ENCODE measurements at places on chromosomes 1 and 21.

DNA sequence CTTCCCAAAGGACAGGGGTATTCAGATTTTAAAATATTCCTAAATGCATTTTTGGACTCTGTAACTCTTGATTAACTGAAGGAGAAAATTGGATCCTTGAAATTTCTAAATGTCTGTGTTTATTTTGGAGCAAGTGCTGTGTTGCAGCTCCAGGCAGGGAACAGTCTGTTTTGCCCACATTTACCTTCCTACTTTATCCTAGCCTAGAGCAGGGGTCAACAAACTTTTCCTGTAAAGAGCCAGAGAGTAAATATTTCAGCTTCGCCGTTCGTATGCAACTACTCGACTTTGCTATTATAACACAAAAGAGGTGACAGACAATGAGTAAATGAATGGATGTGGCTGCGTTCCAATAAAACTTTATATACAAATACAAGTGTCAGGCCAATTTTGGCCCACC is 402.2 kb downstream of the GPATCH2 start:
- DNase-seq = no peak

DNA sequence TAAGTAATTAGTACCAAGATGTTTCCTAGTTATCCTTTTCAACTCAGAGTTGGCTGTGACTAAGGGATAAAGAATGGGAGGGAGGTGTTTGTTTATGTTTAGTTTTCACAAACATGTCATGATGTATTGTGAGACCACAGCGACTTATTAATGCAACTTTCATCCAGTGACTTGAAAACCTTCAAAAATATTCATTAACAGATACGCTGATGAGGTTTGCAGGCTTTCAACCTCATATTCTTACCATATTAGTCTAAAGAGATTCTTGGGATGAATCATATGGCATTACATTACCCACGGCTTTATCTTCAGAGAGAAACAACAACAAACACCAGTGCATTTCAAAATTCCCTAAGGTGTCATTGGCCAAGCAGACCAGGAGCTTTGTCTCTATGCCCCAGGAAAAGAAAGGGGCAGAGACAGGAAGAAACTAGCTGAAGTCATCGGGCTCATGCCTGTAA is 36.4 kb downstream of the PALMD start:
- no peak for DNase-seq

- peak; percentile 89 for DNase-seq
Observed at GRCh38 chr1:16913833-16914662, 7.7 kb upstream of the CROCC start.

GRCh38 chr1:40476924-40477677 is at the start of gene ZFP69:
Gene ZFP69, plus strand, starts transcription at chr1:40477290. Its CDS starts 2,072 bp downstream, at chr1:40479362.
- peak; percentile 79 for DNase-seq

DNA sequence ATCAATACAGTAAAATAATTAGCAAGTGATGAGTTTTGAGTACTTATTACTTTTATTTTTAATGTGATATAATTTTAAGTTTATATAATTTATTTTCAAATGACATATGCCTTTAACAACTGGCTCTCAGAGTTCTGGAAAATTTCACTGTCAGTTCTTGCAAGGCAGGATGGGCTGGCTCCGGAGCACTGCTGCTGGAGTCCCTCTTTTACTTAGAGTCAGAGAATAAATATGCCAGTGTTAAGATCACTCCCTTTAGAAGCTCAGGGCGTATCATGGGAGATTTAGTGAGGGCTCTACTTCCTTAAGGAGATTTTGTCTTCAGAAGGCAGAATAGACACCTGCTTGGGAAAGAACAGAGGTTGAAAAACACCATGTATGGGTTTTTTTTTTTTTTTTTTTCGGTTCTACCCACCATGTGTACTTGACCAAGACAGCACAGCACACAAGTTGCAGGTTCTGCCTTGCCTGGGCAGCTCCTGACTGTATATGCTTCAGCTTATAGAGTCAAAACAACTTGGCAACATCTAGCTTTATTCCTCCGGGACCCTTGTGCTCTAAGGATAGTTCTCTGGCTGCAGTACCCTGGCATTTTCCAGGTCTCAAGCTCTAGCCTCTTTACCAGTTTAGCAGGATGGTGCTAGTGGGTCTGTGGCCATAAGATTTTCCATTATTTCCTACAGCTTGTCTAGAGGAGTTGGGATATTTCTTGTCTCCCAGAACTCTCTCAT is 29.7 kb upstream of the FMOD start:
- no peak for DNase-seq

DNA sequence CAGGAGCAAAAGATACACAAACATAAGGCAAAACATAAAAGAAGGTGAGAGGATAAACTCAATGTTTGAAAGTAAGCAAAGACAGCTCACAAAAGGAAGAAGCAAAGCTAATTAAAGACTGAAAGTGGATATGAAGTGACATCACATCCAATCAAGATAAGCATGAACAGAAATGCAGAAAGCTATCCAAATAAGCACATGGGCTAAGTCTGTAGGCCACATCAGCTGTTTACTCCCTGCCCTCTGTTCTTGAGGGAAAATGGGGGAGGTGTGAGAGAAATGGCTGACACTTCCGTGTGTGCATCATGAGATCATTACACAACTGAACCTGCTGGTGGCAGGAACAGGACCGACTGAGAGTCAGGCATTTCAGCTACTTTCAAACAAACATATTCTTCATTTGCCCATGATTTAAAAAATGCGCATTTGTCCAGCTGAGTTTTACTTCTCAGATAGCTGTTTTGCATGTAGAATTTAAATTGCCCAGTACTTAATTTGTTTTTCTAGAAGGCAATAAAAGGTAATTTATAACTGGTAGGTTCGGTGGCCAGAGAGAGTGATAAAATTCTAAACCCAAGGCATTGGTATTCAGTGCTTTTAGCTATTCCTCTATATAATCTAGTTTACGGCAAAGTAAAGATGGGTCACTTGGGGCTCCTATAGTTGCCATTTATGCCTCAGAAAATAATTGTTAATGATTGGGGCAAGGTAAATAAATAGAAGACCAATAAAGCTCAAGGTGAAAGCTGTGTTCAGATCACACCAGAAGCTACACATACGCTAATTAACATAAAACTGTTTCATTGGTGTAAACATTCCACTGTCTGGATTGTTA is 27.2 kb upstream of the MAN1A2 start:
- no peak for DNase-seq

DNA sequence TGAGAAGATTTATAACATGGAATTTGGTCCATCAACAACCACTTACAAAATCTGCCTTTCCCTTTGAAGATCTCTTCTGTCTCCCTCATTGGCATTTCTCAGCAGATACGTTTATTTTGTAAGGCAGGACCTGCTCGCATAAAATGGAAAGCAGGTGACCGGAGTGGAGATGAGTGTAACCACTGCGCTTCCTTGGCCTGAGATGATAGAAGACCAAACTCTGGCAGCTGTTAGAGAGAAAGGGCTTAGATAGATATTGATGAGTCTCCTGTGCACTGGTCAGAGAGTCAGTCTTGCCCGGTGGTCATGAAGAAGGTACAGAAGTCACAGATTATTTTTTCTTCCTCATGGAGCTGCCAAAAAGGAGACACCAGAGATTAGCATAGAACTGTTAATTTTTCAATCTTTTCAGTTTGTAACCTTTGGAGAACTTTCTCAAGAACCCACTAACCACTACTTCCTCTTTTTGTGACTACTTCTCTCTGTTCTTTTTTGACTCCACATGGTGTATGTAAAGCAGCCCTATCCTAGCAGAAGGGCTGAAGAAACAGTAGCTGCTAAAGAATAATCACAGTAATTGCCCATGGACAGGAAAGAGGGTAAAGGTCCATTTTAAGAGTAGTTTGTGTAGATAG is 47.6 kb downstream of the FCRL3 start:
- peak; percentile 10 for DNase-seq

- DNase-seq = no peak
Observed at GRCh38 chr1:81695741-81696140, 105.0 kb upstream of the ADGRL2 start.

DNA sequence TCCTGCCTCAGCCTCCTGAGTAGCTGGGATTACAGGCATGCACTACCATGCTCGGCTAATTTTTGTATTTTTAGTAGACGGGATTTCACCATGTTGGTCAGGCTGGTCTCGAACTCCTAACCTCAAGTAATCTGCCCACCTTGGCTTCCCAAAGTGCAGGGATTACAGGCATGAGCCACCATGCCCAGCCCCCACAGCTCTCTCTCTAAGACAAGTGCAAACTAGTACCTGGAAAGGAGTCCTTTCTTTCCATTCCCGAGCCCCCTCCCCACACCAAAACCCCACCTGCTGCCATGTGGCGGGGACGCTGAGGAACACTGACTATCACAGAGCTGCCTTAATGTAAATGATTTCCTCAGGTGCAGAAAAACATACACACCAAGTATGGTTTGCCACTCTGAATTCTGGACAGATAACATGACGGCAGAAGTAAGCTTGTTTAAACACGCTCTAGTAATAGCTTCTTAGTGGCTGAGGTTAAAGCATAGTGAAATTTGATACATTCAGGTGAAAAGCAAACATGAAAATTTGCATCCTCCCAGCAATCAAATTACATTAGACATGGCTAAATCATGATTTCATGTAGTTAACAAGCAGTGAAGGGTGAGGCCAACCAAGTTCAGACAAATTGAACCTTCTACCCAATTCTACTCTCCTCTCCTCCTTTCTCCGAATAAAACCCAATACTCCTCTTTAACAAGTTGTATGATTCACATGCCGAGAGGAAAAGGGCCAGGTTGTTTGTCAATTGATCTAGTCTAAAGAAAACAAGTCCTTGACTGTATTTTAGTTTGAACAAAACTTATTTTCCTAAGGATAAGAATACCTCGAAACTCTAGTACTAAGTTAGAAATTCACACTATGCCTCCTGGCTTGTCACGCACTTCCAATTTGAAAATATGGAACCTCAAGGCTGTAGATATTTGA is 19.8 kb downstream of the ERRFI1 start:
- no peak for DNase-seq

GRCh38 chr21:29737186-29737585 is 202.6 kb downstream of the GRIK1 start:
- DNase-seq = no peak

DNA sequence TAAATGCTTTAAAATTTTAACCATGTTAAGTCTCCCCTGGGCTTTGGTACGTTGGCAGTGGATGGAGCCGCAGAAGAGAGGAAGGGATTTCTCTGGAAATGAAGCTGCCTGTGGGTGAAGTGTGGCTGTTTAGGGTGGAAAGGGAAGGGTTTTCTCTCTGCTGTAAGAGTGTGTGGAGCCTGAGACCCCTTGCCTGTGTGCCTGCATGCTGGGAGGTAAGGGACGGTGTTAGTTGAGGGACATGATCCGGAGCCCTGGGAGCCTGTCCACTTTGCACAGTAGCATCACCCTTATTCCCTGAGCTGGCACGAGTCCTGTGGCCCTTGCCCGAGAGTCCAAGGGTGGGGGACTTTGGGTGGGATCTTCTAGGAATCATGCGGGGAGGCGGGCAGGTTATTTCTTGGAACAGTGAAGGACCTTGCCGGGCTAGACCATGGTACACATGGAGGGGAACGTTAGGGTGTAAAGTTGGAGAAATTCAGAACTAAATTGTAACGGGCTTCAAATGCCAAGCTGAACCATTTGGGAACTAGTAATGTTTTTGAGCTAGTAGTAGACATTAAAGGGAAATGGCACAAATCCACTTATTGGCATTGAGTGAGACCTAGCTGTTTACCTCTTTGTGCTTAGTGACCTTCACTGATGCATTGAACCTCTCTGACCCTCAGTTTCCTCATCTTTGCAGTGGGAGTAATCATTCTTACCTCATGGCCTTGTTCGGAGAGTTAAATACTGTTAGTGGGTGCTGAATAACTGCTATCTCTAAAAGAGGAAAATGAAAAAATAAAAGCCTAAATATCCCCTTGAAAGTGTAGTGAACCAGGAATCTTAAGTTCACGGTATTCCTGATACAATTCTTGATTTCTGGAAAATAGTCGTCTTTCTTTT is 3.5 kb downstream of the GALNT2 start:
- DNase-seq = no peak

- DNase-seq = no peak
Observed at GRCh38 chr1:12453400-12454343, 164.3 kb downstream of the DHRS3 start.

DNA sequence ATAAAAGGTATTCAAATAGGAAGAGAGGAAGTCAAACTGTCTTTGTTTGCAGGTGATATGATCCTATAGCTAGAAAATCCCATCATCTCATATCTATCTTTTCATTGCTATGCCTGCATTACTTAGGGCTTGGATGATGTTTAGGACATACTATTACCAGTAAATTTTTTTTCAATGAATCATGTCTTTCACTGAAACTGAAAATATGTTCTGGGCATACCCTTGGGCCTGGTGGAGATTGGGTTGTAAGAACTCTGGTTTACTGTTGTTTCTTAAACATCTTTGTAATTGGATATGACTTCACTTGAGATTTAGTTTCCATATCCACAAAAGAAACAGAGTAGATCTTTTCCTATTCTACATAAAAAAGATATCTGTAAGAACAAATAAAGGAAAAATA is 502.2 kb upstream of the PRMT6 start:
- no peak for DNase-seq

- no peak for DNase-seq
Observed at GRCh38 chr21:33022828-33023573, 2.7 kb upstream of the OLIG2 start.

- DNase-seq = peak; percentile 65
Observed at GRCh38 chr1:154784924-154785531, 85.1 kb downstream of the KCNN3 start.

DNA sequence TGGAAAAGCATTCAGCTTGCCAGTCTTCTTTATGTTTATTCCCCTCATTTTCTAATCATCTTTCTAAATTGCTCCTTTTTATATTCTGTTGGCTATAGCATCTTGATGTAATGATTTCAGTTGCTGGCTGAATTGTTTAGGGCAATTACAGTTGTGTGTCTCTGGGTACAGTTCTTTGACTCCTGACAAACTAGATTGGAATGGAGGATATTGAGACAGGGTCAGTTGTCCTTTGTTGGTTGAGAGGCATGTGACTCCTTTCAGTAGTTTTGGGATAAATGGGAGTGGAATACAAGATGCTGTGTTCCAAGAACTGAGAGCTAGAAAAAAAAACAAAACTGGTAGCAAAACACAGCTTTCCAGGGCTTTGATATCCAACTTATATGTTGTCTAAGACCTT is 1.5 kb downstream of the CENPF start:
- DNase-seq = no peak

- DNase-seq = peak; percentile 66
Observed at GRCh38 chr1:52553362-52554266, 722 bp upstream of the TUT4 start.

- DNase-seq = no peak
Observed at GRCh38 chr1:33897092-33897725, 33.3 kb downstream of the HMGB4 start.

DNA sequence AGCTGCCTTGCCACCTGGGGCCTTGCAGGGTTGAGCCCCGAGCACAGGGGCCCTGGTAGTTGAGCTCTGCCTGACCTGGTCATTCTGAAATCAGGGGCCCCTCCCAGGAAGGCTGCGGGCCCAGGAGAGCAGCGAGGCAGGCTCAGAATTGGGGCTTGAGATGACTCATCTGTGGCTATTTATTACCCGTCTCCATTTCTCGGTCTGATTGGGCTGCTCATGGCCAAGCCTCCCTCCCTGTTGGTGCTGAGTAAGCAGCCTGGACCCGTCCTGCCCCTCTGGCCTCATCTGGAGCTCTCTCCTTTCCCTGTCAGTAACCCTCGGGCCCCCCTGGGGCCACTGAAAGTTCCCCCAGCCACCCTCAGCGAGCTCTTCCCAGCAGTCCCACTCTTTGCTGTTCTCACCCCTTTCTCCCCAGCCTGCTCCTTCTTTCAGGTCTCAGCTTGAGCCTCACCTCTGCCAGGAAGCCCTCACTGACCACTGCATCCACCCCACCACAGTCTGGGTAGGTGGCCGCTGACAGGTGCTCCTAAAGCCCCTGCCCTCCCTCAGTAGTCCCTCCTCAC is 11.0 kb upstream of the TNFRSF8 start:
- DNase-seq = peak; percentile 65

GRCh38 chr21:39483917-39484316 is 32.1 kb downstream of the SH3BGR start:
- no peak for DNase-seq
